ENCODE measurements at places on chromosomes 12 and 14.

GRCh38 chr12:87320724-87321123 lies 708.5 kb downstream of the C12orf50 start:
- no peak for DNase-seq

- no peak for DNase-seq
These were observed 306.6 kb upstream of the TMPO start for GRCh38 chr12:98208816-98209215.

GRCh38 chr12:43852744-43853143 lies 16.9 kb downstream of the TMEM117 start:
- DNase-seq = no peak

DNA sequence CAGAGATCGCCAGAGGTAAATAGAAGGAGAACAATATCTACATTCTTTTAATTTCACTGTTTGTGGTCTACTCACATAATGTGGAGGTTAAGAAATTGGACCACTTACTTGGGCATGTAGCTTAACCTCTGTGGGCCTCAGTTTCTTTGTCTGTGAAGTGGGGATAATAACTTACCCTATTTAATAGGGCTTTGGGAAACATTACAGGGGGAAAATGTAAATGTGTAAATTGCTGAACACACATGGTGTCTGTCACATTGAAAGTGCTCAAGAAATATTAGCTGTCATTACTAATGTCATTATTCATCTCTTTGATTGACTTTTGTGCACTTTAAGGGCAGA lies 140.5 kb downstream of the SLC8A3 start:
- DNase-seq = no peak

- peak; percentile 72 for DNase-seq
These were observed 196.6 kb upstream of the DIO3 start for GRCh38 chr14:101364503-101365328.

GRCh38 chr14:100577321-100577985 lies 9.8 kb downstream of the BEGAIN start:
- DNase-seq = no peak

- peak; percentile 64 for DNase-seq
These were observed at the start of gene KCNMB4 for GRCh38 chr12:70365648-70366518. TSS of gene KCNMB4 (plus strand) at chr12:70366290. CDS start at chr12:70366735, 445 bp downstream.

- DNase-seq = peak; percentile 70
These were observed 76.9 kb downstream of the ATF7IP start for GRCh38 chr12:14442221-14442881.

DNA sequence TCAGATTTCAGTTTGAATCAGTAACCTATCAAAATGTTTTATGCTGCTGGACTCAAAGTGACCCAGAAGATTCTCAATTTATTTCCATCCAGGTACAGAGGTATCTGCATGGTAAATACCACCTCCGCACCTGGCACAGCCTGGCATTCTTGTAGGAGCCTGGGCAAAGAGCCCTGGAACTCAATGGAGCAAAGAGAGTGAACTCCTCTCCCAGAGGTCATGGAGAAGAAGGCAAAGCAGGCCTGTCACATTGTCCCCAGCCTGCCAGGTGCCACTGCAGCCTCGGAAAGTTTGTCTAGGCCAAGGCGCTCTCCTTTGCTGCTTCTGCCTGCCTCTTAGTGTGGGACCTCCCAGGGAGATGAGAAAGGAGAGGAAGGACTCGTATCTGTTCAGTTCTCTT lies 319.8 kb downstream of the ZFP36L1 start:
- peak; percentile 82 for DNase-seq

DNA sequence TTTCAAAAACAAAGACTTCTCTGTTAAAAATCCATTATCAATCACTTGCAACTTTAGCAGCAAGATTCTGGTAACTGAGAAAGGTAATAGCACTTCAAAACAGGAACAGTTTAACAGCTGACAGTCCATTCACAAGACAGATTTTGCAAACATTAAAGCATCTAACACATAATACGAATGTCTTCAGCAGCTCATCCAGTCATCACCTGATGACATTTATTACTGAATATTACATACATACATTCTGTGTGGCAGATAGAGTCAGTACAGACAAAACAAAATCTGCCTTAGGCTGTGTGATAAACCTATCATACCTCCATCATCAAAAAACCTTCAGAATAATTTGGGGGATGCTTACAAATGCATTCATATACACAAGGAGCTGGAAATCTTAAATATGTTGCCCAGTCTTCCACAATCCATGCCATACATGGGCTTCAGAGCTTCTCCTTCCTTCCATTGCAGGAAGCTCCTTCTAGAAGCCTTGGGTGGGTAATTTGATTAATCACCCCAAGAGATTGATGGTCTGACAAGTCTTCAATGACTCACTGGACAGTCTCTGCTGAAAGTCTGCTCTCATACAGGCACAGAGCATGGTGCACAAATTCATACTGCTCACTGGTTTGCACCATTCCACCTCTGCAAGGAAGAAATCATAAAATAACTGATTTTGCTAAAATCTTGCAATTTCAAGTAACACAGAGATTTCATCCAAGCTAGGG lies 1.6 kb upstream of the PTPRB start:
- DNase-seq = no peak

- DNase-seq = no peak
These were observed 43.9 kb upstream of the GNPNAT1 start for GRCh38 chr14:52835122-52835903.

DNA sequence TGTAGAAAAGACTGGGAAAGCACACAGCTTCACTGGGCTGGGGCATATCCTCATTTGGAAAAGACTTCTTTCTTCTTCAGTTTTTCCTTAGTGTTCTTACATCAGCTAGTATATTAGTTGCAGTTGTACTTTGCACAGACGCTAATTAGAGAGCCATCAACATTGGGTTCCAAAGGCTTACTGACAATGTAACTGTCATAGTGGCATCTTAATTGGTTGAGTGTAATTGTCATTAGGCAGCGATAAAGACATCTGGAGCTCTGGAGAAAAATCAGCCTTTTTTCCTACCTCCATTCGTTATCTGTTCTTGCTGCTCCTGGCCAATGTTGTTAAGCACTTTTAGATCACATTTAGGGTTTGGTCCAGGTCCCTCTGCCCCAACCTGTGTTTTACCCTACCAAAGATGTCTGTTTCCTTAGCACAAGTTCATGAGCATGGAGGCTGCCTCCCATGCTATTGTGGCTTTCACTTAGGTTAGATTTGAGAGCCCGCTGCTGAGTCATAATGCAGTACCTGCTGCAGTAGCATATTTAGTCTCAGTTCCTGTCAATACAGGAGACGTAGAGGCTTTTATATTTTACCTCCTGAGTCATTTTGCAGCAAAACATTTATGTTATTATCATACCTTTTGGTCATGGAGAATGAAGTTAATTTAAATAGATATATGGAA lies 49.2 kb downstream of the FBXW8 start:
- DNase-seq = no peak

DNA sequence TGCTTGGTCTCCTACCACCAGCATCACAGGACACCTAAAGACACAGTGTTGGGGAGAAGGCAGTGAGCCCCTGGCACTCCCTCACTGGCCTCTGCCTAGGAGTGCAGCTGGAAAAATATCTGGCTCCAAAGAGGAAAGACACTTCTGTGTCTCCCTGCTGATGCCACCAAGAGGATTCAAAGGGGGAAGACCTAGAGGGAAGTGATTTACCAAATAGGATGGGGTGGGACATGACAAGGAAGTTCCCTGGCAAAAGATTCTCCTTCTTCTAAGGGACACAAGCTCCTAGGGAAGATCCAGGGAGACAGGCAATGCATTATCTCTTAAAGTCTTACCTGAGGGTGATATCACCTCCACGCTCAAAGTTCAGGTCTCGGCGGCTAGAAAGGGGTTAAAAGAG lies 6.1 kb downstream of the NDRG2 start:
- DNase-seq = no peak

DNA sequence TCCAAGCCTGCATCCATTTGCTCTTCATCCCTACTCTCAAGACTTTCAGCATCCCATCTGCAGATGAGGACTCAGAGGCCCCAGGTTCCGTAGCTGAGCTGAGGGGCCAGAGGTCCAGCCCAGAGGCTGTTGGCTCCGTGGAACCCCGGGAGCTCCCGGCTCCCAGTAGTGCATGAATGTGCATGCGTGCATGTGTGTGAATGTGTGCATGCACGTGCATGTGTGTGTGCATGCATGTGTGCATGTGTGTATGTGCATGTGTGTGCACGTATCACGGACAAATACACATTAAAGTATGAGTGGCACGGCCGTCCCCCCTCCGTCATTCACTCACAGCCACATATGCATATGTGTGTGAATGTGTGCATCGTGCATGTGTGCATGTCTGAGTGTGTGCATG lies 149.9 kb downstream of the KIF26A start:
- DNase-seq = peak; percentile 6

GRCh38 chr14:54182419-54183045 lies 214.3 kb upstream of the CDKN3 start:
- DNase-seq = no peak

DNA sequence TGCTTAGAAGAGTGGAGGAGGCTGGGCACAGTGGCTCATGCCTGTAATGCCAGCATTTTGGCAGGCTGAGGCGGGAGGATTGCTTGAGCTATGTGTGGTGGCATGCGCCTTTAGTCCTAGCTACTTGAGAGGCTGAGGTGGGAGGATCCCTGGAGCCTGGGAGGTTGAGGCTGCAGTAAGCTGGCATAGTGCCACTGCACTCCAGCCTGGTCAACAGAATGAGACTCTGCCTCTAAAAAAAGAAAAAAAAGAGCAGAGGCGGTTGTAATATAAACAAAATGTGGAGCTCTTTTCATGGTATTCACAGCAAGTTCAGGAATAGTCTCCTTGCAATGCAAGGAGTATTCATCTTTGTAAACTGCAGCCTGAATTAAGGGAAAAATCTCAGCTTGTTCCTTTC lies 27.2 kb downstream of the ARID2 start:
- DNase-seq = no peak

DNA sequence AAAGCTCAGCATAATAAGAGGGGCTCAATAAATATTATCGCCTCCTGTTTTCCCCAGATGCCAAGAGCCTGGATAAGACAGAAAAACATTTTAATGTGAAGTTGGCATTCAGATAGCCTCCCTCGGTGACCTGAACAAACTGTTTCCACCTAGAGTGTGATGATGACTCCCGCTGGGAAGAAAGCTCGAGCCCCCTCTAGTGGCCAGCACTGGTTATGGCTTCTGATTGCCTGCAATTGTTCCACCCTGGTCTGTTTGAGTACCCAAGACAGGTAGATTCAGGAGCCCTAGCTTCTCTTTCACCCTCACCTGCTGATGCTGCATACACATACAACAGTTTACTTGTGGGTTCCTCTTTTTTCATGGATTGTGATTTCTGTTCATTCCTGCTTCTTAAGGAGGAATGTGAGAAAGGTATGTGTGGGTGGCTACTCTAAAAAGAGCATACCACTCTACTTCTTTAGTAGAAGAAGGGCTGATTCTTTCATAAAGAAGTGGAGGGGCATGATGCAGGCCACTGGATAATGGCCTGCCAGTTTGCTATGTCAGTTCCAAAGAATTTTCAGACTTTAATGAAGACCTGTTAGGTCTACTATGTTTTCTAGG lies 6.4 kb downstream of the ERG28 start:
- DNase-seq = peak; percentile 78

DNA sequence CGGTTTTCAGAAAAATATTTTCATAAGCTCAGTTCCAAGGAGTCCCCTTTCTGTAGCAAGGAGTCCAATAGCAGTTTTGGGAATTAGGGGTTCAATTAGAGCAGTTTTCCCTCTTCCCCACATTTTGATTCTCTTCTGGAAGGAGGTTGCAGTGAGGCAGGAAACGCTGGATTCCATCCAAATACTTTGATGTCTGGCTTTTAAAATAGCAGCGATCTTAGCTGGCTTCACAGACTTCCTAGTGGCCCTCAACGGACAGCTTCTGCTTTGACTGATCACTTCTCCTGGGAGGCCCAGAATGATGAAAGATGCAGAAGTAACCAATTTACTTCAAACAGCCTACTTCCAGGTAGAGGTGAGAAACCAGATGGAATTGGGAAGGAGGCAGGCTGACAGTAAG lies 63.1 kb downstream of the C12orf75 start:
- DNase-seq = no peak

DNA sequence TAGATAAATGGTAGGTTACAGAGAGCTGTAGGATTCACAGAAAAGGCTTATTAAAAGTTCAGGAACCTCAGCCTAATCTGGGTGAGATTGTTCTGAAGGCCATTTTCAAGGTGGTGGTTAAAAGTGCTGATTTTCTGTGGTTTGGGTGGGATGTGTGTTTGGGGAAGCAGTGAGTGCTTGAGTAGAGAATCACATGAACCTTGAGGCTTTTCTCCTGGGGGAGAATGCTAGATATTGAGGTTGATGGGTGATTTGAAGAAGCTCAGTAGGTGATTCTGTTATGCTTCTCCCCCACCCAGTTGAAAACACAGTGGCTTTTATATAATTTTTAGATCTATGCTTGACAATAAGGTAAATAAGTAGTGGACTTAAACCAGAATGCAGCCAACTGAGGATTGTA lies 420.9 kb downstream of the PCNX1 start:
- no peak for DNase-seq

DNA sequence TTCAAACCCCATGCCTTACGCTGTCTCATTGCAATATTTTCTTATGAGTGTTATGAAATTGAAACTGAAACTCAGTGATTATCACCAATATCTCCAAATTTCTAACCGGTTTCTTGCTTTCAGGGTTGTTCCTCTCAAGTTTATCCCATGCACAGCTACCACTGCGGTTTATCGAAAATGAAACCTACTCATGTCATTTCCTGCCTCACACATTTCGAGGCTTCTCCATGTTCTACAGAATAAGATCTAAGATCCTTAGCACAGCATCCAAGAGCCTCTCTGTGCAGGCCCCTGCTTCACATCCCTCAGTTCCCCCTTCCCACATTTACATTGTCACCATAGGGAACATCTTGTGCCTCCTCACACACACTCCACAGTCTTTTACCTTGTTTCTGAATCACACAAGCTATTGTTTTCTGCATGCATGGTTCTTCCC lies 45.5 kb upstream of the FAR2 start:
- DNase-seq = no peak

- no peak for DNase-seq
These were observed 179.1 kb downstream of the KITLG start for GRCh38 chr12:88401155-88401554.

DNA sequence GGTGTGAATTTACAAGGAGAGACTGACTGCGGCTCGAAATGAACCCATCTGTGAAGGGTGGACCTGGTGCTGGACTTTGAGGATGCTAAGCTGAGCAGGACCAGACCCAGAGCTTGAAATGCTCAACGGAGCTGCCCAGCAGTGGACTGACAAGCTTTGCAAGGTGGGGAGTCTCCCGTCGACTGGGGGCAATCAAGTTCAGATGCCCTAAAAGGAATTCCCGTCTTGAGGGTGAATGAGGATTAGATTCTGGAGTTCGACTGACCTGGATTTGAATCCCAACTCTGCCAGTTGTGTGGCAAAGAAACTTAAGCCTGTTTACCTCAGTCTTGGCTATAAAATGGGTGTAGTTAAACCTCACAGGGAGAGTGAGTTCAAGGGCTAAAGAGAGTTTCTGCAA lies 204.4 kb upstream of the LHX5 start:
- no peak for DNase-seq

DNA sequence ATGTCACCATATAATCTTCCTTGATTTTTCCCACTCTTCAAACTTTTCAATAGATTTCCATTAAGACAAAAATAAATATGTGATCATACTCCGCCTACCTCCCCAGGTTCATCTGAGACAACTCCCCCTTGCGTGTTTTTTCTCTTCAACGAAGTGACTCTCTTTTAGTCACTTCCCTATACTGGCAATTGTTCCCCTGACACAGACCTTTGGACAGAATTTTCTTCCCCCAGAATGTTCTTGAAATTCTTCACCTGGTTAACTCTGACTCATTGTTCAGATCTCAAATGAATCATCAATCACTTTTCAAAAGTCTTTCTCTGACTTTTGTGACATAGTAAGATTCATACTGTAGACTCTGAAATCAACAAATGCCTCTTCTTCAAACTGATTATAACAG lies 727.3 kb upstream of the LMO3 start:
- DNase-seq = no peak

Data from right lobe of liver (tissue), 6 donors.